Spleen (tissue), 13 donors: ENCODE measurements at places on chromosomes 7 and 10.

DNA sequence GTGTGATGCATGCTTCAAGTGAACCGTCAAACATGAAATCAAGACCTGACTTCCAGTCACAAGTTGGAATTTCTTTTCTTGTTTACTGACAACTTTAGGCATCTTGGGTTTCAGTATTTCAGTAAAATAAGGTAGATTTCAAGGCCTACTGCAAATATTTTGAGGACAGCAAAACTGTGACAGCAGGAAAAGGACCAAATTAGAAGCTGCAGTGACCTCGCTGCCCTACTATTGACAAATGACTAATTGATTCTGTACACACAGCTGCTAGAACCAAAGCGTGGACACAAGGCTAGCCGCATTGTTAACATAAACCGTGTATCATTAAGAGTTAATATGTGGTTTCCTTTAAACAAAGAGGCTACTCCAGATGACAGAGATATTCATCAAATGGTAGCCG, 105.7 kb upstream of the SEC61G start:
- DNase-seq: no peak

DNA sequence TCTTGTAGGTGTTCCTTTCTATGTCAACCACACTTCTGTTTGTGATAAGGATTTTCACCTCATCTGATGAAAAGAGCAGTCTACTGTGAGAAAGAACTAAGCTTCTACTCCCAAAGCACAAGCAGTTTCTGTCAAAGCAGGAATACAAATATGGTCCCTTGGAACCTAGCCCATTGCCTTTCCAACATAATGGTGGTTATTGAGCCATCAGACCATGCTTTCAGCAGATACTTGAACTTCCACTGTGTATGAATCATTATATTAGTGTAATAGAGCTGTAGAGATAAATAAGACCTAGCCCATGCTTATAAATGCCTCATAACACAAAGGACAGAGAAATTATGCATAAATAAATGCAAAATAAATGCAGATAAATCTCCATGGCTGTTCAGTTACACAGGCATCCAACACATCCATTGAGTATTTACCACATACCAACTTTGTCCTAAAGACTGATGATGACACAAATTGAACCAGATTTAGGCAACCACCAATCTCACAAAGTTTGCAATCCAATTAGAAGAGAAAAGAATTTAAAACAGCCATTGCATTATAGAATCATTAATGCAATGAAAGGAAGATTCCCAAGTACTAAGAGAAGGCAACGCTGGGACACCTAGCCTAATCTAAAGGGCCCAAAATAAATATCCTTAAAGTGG, 729.4 kb upstream of the C7orf33 start:
- no peak for DNase-seq

- DNase-seq: no peak
Measured at GRCh38 chr10:69472544-69472943, 21.3 kb downstream of the TSPAN15 start.

- DNase-seq: no peak
Measured at GRCh38 chr7:149846436-149847046, 8.4 kb downstream of the ZNF862 start.

DNA sequence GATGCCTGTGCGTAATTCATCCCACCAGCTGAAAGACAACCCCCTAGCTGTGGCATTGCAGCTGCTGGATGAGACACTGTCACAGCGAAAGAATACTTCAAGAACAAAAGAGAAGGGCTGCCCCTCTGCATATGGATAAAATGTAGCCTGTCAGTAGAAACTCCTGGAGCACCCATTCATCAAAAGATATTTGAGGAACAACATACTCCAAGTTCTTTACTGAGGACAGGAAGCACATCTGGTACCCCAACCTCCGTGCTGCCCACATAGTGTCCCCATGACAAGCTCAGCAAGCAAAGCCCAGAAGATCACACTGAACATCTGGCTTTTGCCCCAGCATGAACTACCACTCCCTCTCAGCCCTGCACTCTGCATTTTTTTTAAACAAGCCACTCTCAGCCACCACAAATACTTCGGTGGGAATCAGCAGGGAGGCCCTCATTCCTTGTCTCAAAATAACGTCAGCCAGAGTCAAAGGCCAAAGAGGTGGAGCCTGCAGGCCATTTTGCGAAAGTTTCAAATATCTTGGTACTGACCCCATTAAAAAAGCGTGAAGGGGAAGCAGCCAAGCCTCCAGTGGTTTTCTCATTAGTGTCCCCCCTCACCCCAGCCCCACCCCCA, 1.7 kb downstream of the CREB3L2 start:
- no peak for DNase-seq

DNA sequence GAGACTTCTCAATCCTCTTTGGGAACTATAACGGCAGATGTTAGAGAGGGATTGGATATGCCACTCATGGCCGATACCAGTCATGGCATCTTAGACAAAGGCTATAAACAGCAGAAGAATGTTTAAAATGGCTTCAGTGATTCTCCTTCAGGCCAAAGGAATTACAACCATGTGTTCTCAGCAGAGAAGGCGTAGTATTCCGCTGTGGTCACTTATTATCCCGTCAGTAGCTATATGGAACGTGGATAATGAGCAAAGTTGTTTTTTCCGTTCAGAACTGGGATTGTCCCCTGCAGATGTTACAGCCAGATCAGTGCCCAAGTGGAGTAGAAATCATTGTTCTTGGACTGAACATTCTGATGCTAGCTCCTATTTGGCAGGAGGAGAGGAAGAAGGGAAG, 43.1 kb downstream of the TEX36 start:
- DNase-seq: no peak

GRCh38 chr7:112159351-112159750, 46.8 kb downstream of the DOCK4 start:
- no peak for DNase-seq

GRCh38 chr7:29243910-29244655, 49.5 kb downstream of the CHN2 start:
- no peak for DNase-seq

- no peak for DNase-seq
Measured at GRCh38 chr7:142878315-142878714, 7.2 kb downstream of the TRPV6 start.

DNA sequence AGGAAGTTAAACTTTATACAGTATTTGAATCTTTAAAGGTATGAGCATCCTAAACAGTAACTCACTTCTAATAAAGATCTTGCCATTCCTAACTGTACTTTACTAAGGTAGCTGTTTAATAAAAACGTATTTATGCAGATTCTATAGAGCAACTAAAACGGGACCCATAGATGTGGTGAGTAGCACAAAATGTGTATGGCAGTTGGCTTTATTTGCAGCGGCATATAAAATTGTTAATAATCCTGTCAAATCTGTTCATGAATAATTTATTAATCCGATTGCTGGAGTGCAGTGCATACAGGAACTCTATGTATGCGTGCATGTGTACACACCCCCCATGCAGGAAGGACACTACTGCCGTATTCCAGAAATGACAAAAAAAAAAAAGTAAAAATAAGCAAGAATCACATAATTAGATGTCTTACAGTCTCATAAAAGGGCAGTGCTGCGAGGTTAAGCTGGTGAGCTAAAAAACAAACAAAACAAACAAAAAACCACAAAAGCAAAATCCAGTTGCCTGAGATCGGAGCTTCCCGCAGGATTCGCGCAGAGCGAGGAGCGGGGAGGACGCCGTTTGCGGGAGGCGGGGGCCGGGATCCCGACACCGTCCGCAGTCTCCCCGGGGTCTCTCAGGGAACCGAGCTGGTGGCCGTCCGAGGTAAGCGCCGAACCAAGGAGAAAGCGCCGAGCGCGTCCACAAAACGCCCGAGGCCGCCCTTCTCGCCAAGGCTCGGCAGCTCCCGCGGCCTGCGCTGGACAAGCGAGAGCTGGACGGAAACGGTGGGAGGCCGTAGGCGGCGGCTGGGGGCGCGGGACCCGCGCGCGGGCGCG, 518 bp upstream of the COMMD3 start:
- no peak for DNase-seq

DNA sequence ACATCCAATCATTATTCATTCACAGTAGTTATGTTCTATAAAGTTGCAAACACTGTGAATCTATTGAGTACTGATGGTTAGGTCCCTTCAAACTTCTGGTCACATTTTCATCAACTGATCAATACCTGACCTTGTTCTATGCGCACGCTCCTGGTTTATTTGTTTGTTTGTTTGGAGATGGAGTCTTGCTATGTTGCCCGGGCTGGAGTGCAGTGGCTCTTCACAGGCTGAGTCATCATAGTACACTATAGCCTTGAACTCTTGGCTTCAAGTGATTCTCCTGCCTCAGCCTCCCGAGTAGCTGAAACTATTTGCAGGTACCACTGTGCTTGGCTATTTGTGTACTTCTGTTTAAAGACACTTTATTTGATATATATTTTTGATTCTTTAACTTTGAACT, 19.3 kb downstream of the SND1 start:
- no peak for DNase-seq

GRCh38 chr7:116762971-116763370, 91.0 kb downstream of the MET start:
- no peak for DNase-seq

GRCh38 chr10:113003052-113003451, 53.0 kb downstream of the TCF7L2 start:
- DNase-seq: no peak

GRCh38 chr7:51126324-51126723, 190.3 kb downstream of the COBL start:
- DNase-seq: no peak

GRCh38 chr7:65239707-65240352, 133.8 kb upstream of the ZNF92 start:
- DNase-seq: no peak
